ENCODE measurements at places on chromosomes 7 and 10.

- no peak for DNase-seq
Observed at GRCh38 chr10:8183241-8183704, 128.8 kb downstream of the GATA3 start.

- no peak for DNase-seq
Observed at GRCh38 chr10:29314726-29315125, 25.9 kb downstream of the LYZL1 start.

DNA sequence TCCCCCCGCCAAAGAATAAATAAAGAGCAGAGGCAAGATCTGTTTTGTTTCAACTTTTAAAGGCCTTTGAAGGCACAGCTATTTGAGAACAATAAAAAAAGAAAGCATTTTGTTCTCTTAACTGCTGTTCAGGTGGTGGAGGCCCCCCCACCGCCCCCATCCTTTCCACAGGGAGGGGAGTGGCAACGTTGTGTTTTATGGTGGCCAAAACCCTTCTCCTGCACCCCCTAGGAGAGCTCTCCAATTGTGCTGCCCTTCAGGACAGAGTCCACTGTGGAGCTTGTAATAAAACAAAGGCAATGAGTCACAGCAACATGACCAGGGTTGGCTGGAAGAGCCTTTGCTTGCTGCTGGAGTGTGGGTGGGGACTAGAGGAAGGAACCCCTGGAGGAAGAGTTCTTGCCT, 987.9 kb downstream of the KCNMA1 start:
- DNase-seq, result peak; percentile 80

DNA sequence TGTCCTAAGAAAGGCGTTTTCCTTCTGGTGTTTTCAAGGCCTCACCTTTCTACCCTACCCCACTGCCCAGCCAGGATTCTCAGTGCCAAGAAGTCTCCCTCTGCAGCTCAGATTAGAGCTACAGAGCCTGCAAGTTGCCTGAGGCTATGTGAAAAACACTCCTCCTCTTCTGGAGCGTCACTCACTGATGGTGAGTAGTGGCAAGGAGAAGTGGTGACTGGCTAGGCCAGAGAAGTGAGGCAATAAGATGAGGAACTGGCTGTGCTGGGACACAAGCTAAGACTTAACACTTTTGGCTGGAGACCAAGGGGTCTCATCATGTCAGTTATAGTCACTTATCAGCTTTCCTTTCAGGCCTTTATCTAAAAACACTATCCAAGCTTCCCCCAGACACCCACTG, 86.7 kb upstream of the PRKAR2B start:
- DNase-seq, result no peak

GRCh38 chr10:71426058-71426605, 29.4 kb downstream of the CDH23 start:
- DNase-seq, result no peak

GRCh38 chr7:26381476-26382353, 90.1 kb downstream of the SNX10 start:
- no peak for DNase-seq

DNA sequence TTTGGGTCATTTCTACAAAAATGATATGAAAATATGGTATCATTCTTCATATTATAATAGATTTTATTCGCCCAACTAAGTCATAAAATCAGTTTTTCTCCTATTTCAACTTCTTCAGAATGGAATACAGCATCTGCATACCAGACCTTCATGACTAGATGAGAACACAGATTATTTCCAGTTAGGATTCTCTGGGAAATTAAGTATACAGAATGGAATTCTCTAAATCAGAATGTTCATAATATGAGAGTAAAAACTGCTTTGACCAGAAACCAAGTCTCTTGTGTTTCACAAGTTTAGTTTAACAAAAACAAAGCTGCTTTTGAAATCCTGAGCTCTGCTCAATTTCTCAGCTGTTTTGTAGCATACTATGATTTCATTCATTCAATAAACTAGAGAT, 160.3 kb upstream of the SEMA3A start:
- DNase-seq, result no peak

- peak; percentile 12 for DNase-seq
Observed at GRCh38 chr7:137539111-137539715, 195.7 kb upstream of the PTN start.

- no peak for DNase-seq
Observed at GRCh38 chr7:35038354-35038753, 1.1 kb upstream of the DPY19L1 start.

- DNase-seq, result no peak
Observed at GRCh38 chr7:130430115-130430514, 10.7 kb downstream of the CEP41 start.

DNA sequence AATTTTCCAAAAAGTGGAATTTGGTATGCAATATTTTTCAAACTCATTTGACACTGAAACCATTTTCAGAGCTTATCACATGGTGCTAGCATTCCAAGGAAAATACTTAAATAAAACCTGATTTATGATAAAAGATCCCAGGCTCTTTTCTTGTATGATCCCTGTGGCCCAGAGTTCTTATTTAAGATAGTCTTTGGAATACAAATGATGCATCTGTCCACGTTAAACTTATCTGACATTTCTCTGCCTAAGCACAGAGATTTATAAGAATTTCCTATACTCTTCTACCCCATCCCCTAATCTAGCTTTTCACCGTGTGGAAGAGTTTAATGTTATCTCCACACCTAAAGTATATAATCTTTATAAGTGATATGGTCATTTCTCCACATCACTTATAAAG, 66.2 kb downstream of the AHR start:
- no peak for DNase-seq

DNA sequence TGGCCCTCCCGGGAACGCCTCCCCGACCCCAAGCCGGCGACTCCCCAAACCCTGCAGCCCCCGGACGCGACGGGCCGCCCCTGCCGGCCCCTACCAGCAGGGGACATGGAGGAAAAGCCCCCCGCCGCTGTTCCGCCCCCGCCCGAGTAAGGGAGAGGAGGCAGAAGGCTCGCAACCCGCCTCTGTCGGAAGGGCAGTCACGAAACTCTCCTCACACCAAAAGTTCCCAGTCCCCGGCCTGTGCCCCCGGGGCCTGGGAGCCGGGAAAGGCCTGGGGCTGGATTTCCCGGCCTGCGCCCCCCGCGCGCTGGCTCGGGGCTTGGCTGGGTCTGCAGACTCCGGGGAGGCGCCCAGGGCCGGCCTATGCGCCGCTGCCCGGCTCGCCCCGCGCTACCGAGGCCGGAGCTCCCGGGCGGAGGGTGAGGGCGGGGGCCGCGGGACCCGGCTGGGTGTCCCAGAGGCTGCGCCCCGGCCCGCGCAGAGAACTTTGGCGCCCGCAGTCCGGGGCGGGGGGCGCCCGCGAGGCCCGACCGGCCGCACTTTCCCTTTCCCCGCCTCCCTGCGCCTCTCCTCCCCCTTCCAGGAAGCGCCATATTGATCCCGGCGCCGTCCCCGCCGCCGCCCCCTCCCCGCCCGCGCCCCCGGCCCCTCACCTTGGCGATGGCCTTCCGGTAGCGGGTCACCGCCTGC, 728 bp downstream of the PARD3 start:
- peak; percentile 20 for DNase-seq

- peak; percentile 89 for DNase-seq
Observed at GRCh38 chr10:91409069-91409868, 875 bp upstream of the HECTD2 start.

DNA sequence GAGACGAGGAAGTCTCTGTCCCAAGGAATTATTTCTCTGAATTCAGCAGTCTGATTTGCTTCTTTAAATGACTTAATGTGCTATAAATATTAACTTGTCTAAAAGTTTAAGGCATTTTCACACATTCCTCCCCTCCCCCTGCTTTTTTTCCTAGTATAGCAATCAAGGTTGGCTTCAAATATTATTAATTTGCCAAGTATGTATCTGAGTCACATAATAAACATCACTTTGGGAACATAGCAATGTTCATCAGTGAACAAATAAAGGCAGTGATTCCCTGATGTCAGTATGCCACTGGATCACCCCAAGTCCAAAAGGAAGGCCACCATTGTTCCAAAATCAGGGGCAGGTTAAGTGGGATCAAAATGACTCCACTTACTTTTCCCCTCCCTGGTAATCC, 40.5 kb downstream of the PDE6C start:
- DNase-seq, result peak; percentile 32

DNA sequence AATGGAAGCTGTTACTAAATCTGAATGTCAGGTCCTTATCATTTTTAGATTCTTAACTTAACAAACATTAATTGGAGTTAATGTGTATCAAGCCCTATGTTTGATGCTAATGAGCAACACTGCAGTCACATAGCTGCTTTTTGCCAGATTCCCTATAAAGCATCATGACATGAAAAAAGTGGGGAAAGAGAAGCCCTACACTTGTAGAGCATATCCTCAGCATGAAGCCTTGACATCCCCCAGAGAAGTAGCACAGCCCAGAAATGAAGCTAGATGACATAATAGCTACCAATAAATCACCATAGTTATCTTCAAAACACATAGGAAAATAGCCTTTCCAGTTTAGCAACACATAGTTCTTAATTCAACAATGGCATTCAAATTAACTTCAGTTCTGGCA, 49.2 kb upstream of the CDK1 start:
- no peak for DNase-seq

- DNase-seq, result no peak
Observed at GRCh38 chr10:96596422-96597407, 9.9 kb upstream of the TM9SF3 start.

GRCh38 chr10:21090609-21091082, 193.5 kb upstream of the NEBL start:
- DNase-seq, result no peak

DNA sequence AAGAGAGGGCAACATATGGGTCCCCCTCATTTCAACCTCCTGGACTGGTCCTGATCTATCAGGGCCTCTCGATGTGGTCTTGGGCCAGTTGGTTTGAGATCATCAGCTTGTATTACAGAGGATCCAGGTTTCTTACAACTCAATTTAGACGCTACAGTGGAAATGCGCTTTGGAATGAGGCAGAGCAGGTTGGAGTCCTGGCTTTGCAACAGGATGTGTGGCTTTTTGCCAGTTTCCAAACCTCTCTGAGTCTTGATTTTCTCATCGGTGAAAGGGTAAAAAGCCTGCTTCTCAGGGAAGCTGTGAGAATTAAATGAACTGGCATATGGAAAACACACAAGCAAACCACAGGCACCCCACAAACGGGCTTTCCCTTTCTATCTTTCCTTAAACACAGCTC, 37.5 kb upstream of the MKI67 start:
- no peak for DNase-seq

DNA sequence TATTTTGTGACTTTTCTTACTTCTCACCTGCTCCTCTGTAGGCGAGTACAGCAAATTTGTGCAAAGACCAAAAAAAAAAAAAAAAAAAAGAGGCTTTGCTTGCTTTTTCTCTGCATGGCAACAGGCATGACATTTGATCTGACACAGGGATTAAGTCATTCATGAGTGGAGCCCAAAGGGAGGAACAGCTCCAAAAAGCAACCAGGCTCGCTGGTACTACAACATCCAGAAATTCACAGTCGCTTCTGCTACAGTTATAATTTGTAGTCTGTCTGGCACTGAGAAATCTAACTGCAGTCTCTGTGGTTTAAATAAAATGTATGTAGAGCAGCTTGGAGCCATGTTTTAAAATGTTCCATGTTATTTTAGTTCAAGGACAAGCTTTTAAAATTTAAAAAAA, 31.7 kb downstream of the MKX start:
- peak; percentile 88 for DNase-seq

DNA sequence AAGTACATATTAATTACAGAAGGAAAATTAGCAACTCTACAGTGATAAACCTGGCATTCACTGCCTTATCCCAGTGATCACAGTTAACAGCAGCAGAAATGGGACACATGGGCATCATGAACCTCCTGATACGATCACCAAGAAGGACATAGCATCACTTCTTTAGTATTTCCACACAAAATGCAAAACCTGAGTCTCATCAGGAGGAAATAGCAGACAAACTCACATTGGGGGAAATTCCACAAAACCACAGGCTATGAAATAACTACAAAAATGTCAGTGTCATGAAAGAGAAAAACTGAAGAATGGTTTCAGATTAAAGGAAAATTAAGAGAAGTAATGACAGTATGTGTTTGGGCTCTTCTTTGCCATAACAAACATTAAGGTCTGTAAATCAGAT, 12.0 kb upstream of the PURB start:
- DNase-seq, result no peak

GRCh38 chr10:89458291-89458690, 43.9 kb downstream of the IFIT5 start:
- DNase-seq, result peak; percentile 55

DNA sequence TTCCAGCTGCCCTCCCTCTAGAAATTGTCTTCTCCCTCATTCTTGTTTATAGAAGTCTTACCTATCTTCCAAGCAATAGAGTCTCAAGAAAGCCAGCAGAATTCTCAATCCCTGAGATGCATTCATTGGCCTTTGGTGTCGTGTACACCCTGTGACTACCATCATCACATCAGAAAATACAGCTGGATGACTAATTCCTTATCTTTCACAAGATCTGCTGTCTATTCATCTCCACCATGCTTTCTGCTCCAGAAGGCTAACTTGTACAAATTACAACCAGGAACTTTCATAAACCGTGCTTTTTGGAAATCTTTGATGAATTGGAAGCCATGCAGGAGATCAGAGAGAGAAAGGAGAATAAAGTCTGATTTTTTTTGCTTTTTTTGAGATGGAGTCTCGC, 1062.9 kb upstream of the GHITM start:
- DNase-seq, result no peak

GRCh38 chr7:13144673-13145072, 457.2 kb downstream of the ARL4A start:
- peak; percentile 67 for DNase-seq

GRCh38 chr10:61937631-61938351, 36.3 kb downstream of the ARID5B start:
- DNase-seq, result peak; percentile 49

- no peak for DNase-seq
Observed at GRCh38 chr7:129069021-129069420, 14.1 kb upstream of the TNPO3 start.

- no peak for DNase-seq
Observed at GRCh38 chr7:2373124-2373556, 18.5 kb downstream of the EIF3B start.

DNA sequence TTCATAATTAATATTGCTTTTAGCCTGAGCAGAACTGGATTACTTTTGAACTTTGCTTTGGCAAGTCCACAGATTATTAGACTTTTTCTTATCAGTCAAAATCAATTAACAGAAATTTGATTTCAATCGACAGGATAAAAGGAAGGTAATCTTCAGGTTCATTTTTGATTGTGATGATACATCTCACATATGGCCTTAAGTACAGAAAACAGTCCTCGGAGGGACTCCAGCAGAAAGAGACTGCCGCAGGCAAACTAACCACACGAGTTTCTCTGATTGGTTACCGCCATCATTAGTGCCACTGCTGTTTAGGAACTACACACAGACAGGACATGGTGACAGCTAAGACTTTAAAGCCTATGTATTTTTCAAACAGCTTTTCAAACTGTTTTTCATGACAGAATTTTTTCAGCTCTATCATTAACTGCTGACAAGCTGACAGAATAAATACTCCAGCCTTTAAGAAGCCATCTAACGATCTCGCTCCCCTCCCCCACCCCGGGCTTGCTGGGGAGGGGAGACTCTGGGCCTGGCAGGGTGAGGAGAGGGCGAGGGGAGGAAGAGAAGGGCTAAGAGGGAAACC, 668.2 kb downstream of the KCNMA1 start:
- DNase-seq, result no peak

- DNase-seq, result no peak
Observed at GRCh38 chr7:30223896-30224295, 60.5 kb upstream of the ZNRF2 start.
